ENCODE measurements at places on chromosomes 7 and 10.

- DNase-seq, result no peak
Observed at GRCh38 chr10:89644691-89644966, 413 bp downstream of the PANK1 start.

GRCh38 chr10:68272833-68273232 is 40.9 kb upstream of the ATOH7 start:
- DNase-seq, result no peak

DNA sequence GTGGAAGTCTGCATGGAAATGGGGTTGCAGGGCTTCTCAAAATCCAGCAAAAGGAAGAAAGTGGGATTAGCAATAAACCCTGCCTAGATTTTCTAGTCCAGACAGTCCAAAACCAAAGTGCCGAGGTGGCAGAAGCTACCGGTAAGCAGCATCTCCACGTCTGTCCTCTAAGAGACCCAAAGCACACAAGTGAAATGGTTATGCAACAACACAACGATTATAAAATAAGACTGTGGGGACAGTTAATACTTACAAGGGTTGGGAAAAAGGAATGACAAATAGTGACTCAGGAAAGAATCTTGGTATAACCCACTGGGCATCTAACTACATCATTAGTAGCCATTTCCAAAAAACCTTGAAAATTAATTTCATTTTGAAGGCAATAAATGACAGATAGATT is 24.7 kb downstream of the CREB3L2 start:
- DNase-seq, result no peak

DNA sequence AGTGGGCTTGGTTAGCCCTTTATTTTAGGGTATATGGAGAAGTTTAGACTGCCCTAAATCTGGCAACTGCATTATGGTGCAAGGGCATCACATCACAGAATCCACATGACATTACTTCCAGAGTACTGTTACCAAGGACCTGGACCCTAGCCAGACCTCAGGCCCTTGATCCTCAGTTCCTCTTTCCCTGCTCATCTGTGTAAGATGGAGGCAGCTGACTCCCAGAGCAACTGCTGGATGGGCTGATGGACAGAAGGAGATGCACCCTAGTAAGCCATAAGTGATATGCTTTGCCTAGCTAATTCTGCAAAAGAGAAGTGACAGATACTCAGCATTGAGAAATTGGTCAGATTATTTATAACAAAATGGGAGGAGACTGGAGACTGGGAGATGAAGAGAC is 131.7 kb downstream of the DYNC1I1 start:
- peak; percentile 85 for DNase-seq

DNA sequence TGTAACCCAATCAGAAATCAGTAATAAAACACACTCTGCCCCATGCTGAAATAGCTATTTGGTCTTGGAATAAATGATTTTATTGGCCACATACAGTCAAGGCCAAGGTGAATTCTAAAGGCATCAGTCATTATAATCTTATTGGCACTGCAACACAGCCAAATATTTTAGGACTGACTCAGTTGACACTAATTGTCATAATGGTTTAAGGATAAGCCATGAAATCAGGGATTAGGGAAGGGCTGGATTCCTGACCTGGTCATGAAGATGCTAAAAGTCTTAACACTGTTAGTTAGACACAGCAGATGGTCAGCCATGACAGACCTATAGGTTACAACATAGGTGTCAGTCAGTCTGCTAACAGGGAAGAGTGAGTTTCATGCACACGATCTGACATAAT is 330.3 kb upstream of the NPSR1 start:
- DNase-seq, result no peak

GRCh38 chr10:1209355-1209979 is 153.3 kb downstream of the WDR37 start:
- no peak for DNase-seq

DNA sequence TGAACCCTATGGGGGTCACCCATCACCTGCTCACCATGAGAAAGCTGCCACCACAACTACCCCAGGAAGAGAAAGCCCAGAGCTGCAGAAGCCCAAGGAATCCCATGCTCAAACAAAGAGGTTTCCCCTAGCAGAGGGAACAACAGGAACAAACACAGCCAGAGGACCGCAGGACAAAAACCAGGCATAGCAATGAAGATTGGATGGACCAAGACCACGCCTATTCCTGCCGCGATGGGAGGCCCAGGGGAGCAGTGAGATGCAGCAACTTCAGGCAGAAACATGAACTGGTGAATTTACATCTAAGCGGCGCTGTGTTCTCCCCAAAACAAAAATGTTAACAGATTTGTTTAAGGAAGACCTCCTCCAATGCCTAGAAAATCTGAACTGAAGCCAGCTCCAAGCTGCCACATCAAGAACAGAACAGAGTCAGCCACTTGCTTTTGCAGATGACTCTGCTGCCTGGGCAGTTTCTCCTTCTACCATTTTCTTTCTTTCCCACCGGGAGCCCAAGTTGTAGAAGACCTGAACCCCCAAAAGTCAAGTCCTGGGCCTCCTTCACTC is 134.2 kb upstream of the NEBL start:
- no peak for DNase-seq

GRCh38 chr7:76051840-76052239 is 3.9 kb downstream of the MDH2 start:
- no peak for DNase-seq

- no peak for DNase-seq
Observed at GRCh38 chr7:105309235-105310169, 79.2 kb downstream of the SRPK2 start.

GRCh38 chr10:127216786-127217185 is 20.4 kb upstream of the INSYN2A start:
- DNase-seq, result no peak

Data from suppressor macrophage (primary cell).